Epithelial cell of proximal tubule (primary cell): ENCODE measurements at places on chromosomes 3 and 15.

GRCh38 chr15:43808960-43809678 is 8.7 kb downstream of the HYPK start:
- DNase-seq: no peak

GRCh38 chr3:170467007-170467406 is 48.3 kb downstream of the CLDN11 start:
- no peak for DNase-seq

GRCh38 chr15:32029862-32030781 is at the start of gene CHRNA7:
CHRNA7 (plus strand) TSS chr15:32030515; CDS start chr15:32030595, 80 bp downstream.
- DNase-seq: no peak

DNA sequence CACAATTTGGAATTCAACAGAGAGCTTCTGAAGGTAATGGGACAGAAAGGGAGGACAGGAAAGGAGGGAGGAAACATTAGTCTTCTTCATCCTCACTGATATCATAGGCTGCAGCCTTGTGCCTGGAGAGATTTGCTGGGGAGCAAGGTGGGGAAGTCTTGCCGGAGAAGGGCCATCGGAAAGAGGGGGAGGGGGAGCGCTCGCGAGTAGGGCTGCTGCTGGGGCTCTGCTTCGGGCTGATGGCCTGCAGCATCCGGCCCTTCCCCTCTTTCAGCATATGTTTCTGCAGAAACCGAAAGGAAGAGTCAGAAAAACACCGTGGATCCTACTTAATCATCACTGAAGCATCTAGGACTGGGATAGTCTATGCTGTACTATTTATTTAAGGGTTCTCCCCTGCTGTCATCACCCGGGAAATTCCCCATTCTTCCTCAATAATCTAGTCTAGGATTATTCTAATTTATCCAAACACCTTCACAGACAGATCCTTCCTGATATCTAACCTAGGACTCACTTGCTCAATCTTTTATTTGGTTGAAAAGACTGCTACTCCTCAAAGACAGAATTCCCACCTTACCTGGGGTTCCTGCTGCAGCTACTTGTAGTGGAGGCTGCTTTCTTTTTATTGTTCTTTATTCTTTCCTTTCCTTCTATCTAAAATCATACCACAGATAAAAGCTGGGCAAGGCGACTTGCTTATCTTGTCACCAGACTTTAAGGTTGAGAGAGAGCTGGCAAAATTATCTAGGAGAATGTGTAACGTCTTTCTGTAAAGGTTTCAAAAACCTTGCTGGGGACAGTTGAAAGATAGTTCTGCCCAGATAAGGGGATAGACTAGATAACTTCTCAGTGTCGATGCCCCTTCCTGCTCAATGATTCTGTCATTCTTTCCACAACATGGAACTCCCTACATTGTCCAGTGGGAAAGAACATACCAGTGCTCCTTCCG is 22.6 kb downstream of the SLC51A start:
- DNase-seq: no peak

GRCh38 chr15:70375006-70375431 is 277.3 kb upstream of the TLE3 start:
- DNase-seq: no peak

GRCh38 chr3:171116824-171117395 is 90.4 kb upstream of the SLC2A2 start:
- DNase-seq: no peak

- DNase-seq: no peak
Measured at GRCh38 chr3:72977060-72977808, 19.4 kb upstream of the PPP4R2 start.

DNA sequence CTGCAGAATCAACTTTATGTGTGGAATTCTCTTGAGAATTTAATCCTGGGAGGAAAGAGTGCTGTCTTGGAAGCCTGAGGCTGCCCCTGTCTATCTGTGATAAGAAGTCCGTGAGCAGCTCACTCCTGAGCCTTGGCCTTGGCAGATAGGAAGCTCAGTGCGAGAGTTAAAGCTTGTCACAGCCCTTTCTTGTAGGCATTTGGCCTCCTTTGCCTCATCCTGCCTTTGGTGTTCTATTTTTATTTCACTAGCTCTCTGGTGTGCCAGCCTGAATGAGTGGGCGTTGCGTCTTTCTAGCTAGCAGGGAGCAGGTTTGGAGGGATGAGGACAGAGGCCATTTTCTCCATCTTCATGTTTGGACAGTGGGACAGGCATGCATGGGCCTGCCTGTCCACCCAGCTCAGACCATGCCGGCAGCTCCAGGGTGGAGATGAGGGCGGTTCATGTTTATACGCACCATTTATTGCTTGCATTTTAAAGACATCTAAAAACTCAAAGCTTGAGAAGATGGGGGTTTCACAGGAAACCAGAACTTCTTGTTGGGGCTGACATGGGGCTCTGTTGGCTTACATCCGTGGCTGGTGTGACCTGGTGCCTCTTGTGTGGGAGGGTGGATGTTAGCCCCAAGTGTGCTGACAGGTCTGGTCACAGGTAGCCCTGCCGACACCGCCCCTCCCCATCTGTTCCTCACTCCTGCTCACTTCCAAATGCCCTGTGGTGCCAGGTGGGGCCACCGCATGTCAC is 29.8 kb downstream of the IRAK2 start:
- no peak for DNase-seq

DNA sequence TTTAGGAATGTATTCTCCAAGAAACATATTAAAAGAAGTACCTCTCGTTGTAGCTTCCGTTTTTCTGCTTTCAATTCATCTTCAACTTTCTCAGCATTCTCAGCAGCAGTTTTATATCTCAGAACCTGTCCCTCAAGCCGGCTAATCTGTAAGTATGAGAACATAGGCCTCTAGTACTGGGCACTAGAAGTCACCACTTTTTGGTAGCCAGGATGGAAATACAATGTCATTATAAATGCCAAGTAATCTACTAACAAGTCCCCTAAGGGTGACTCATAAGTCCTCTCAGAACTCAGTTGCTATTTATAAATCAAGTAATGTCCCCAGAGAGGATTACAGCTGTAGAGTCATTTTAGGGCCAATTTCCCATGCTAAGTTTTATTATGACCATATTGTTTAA is 61.1 kb downstream of the MLH1 start:
- no peak for DNase-seq

- no peak for DNase-seq
Measured at GRCh38 chr3:43087249-43087776, 18.6 kb downstream of the POMGNT2 start.

DNA sequence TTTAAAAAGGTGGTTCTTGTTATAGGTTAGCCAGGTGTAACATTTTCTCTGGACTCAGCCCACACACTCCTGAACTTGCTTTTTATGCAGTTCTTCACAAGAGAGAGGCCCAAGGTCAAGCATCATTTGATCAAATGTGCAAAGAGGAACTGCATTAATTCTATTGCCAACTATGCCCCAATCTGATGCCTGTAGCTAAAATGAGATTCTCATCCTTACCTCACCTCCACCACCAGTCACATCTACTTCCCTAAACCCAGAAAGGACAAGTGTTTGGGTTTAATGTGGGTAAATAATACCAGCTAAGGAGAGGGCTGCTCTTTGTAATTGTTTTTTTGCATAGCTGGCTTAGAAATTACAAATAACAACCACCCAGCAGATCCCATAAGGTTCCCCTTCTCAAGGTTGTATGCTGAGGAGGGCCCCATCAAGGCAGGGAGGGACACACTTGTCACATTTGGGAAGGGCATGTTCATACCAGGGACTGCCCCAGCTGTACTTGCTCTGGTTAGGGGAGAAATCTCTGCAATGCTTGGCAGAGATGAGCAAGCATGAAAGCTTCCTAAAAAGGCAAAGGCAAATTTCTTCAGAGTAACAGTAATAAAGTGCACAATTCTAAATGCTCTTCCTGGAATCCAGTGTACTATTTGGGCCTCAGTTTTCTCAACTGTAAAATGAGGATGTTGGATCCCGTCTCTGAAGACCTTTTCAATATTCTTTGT is 76.2 kb downstream of the TGFBR2 start:
- no peak for DNase-seq

GRCh38 chr3:93979850-93980676 is at the start of gene ARL13B:
ARL13B (plus strand) TSS chr3:93980155; CDS start chr3:93980424, 269 bp downstream.
- DNase-seq: peak; percentile 86

DNA sequence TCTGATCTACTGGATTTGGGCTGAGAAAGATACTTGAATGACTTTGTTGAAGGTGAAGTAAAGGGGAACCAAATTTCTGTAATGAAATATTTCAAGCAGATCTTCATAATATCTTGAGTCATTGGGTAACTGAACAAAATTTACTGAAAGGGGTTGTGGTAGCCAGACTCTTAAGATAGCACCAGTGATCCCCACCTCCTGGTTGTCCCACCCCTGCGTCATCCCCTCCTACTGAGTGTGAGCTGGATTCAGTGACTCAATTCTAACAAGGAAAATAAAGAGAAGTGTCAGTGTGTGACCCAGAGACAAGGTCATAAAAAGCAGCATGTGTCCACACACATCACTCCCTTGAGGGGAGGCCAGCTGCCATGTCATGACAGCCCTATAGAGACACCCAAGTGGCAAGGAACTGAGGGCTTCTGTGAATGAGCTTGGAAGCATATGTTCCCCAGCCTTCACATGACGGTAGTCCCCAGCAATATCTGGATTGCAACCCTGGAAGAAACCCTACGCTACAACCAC is 107.1 kb downstream of the MECOM start:
- no peak for DNase-seq

- no peak for DNase-seq
Measured at GRCh38 chr3:48186631-48187300, 1.5 kb downstream of the CDC25A start.

DNA sequence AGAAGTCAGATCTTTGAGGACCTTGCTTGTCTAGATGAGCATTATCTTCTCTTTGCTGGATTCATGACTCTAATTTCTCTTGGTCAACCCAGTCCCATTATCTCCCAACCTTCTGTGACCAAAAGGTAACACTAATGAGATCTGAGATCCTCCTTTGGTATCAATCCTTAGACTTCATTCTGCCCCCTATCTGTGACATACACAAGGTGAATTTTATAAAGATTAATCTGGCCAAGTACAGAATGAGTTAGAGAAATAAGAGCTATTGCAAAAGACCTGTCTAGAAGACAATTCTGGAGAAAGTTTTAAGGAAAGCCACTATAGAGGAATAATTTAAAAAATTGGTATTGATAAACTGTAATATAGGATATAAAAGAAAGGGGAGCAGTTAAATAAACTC is 113.8 kb upstream of the KCNMB2 start:
- DNase-seq: no peak

- peak; percentile 47 for DNase-seq
Measured at GRCh38 chr3:48402281-48402732, 27.6 kb downstream of the PLXNB1 start.

DNA sequence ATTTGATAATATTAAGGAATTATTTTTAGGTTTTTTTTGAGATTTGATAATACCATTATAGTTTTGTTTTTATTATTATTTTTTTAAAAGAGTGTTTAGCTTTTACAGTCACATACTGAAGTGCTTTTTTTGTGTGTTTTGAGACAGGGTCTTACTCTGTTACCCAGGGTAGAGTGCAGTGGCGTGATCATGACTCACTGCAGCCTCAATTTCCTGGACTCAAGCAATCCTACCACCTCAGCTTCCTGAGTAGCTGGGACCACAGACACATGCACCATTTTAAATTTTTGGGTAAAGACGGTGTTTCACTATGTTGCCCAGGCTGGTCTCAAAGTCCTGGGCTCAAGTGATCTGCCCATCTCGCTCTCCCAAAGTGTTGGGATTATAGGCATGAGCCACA is 73.0 kb downstream of the SUMF1 start:
- DNase-seq: no peak

- DNase-seq: no peak
Measured at GRCh38 chr15:40330368-40330836, 6.9 kb downstream of the INAFM2 start.

DNA sequence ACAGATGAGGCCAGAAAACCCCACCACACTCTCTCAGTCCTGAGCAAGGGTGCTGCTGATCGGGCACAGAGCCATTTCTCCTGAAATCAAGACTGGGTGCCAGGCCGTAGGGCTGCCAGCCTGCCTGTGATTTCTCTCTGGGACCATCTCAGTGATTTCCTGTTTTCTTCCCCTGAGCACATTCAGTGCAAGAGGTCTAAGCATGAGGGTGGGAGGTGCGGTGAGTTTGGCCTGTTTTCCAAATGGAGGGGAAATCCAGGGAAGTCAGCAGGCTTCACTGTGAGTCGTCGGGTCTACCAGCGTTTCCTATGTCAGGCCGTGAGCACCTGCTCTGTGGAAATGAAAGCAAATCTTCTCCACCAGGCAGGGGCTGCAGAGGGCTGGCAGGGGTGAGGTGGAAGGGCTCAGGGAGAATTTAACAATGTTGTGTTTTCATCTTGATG is 82.3 kb downstream of the ST6GAL1 start:
- DNase-seq: no peak

DNA sequence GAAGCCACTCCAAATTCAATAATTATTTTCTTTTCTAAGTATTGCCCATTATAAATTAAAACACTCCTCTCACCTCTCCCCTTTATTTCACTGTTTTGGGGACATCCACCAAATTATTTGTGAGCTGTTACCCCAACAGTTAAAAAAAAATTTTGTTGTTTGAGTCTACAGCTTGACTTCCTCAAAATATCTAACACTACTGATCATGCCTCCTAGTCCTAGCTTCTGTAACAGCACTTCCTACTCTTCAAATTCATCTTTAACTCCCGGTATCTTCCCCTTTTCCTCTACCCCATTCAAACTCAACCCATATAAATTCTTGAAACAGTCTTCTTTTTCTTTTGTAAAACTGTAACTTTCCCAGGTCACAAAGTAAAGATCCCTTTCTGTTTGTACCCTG is 15.9 kb downstream of the PARL start:
- no peak for DNase-seq

DNA sequence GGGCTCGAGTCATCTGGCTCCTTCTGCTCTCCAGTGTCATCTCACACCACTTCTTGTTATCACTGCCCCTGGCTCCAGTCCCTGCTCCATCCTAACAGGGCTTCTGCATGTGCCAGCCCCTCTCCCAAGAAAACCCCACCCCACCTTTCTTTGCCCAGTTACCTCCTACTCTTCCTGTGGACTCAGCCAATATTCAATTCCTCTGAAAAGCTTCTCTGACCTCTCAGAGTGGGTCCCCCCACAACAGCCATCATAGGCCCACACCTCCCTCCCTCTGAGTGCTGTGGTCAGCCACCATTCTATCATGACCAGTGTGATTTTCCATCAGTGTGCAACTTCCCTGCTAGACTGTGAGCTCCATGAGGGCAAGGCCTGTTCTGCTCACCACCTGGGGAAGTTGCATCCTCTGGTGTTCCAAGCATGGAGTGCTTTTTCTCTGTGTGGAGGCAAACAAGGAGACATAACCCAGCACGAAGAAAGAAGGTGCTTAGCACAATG is 71.6 kb downstream of the ADCY5 start:
- DNase-seq: no peak

DNA sequence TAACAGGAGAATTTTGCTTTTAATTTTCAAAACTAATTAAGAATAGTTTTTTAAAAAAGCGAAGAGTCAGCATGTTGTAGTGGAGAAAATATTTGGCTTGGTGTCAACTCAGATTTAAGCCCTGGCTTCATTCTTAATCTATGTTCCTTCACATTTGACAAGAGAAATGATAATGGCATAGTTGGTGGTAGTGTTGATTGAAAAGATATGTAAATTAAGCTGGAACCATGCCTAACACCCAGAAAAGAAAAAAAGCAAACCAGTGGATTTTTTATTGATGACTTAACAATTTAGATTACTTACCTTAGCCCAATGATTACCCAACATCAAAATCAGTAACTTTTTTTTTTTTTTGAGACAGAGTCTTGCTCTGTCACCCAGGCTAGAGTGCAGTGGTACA is 27.4 kb downstream of the TCAIM start:
- no peak for DNase-seq

- DNase-seq: no peak
Measured at GRCh38 chr3:193778676-193779075, 185.7 kb downstream of the OPA1 start.

- DNase-seq: no peak
Measured at GRCh38 chr3:86792316-86792715, 198.6 kb downstream of the VGLL3 start.
